ENCODE measurements at places on chromosomes 3 and 15.
A peak's percentile ranks its signal among the peaks of the same experiment; 100 is the strongest.

- no peak overlapping the region for H3K27ac ChIP-seq
- peaks cover 4% of the 10 kb centered on the region for H3K27me3 ChIP-seq
- no peak for DNase-seq
- H3K36me3 ChIP-seq: no peaks in the 10 kb centered on the region
- no peaks in the 10 kb centered on the region for H3K4me1 ChIP-seq
These were observed 51.6 kb downstream of the GATM start for GRCh38 chr15:45326741-45327140.

DNA sequence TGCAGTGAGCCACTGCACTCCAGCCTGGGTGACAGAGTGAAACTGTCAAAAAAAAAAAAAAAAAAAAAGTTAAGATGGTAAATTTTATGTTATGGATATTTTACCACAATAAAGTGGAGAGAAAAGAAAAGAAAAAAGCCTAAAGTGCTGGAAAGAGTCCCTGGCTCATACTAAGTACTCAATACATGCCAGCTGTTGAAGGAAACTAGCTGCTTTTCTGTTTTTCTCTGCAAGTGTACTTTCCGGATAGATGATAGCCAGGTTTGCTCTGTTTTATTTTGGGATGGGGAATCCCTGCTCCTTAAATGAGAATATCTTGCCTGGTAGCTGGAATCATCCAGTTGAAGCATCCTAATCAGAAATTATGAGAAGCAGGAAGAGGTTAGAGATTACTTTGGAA, 10.9 kb downstream of the EID1 start:
- H3K36me3 ChIP-seq: no peaks in the 10 kb centered on the region
- no peak overlapping the region for H3K27ac ChIP-seq
- no peak overlapping the region for H3K4me3 ChIP-seq
- no peak for DNase-seq
- H3K4me1 ChIP-seq: no peaks in the 10 kb centered on the region

DNA sequence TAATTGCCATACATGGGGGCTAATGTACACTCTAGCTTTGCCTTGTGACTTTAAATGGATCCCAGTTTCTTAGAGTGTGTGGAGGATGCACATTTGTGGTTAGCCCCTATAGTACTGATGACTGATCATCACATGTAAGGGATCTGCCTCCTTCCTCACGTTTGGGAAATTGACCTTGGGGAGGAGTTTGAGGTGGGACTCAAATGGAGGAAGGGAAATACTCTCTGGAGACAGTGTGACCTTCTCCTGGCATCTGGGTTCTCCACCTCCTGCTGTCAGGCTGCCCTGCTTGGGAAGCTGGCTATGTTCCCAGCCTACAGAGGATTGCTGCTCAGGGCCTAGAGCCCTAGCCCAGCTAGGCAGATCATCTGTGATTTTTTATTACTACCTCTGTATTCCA, 48.7 kb downstream of the PPM1L start:
- H3K4me1 ChIP-seq: peaks cover 24% of the 10 kb centered on the region
- H3K27ac ChIP-seq: no peak overlapping the region
- no peaks in the 10 kb centered on the region for H3K36me3 ChIP-seq
- no peaks in the 10 kb centered on the region for H3K27me3 ChIP-seq

- peak; percentile 98 for DNase-seq
- H3K27ac ChIP-seq: peak overlapping the region; percentile 100
- peaks cover 72% of the 10 kb centered on the region for H3K4me1 ChIP-seq
- H3K27me3 ChIP-seq: no peaks in the 10 kb centered on the region
These were observed 25.0 kb upstream of the UACA start for GRCh38 chr15:70788114-70789049.

DNA sequence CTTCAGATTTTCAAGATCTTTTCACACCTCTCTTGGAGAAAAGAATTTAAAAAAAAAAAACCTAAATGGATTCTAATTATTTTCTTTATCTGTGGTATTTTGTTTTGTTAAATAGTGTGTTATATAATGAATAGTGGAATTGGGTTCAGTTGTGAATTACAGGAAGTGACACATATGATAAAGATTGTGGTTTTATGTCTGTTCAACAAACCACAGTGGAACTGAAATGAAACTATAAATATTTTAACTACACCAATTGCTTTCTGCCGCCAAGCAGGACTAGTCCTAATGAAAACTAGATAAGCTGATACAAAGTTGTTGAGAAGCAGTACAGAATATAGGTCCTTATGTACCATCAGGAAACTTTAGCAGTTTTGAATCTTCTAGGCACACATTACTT, 121.6 kb downstream of the UBE2E2 start:
- no peak for DNase-seq
- no peaks in the 10 kb centered on the region for H3K27me3 ChIP-seq
- H3K36me3 ChIP-seq: no peaks in the 10 kb centered on the region
- no peak overlapping the region for H3K27ac ChIP-seq

- H3K36me3 ChIP-seq: no peaks in the 10 kb centered on the region
- H3K4me1 ChIP-seq: no peaks in the 10 kb centered on the region
- DNase-seq: no peak
- no peak overlapping the region for H3K27ac ChIP-seq
- no peak overlapping the region for H3K4me3 ChIP-seq
- no peaks in the 10 kb centered on the region for H3K27me3 ChIP-seq
These were observed 62.5 kb upstream of the SKOR1 start for GRCh38 chr15:67762610-67763368.

DNA sequence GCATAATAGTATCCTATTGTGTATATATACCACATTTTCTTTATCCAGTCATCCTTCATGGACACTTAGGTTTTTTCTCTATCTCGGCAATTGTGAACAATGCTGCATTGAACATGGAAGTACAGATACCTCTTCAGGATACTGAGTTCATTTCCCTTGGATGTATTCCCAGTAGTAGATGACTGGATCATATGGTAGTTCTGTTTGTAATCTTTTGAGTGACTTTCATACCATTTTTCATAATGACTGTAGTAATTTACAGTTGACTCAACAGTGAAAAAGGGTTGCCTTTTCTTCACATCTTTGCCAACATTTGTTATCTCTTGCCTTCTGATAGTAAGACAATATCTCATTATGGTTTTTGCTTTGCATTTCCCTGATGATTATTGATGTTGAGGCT, 21.8 kb downstream of the MYH15 start:
- no peak for DNase-seq
- no peak overlapping the region for H3K27ac ChIP-seq
- no peak overlapping the region for H3K4me3 ChIP-seq
- no peaks in the 10 kb centered on the region for H3K27me3 ChIP-seq
- peaks cover 3% of the 10 kb centered on the region for H3K4me1 ChIP-seq

GRCh38 chr15:29857221-29857789, 35.0 kb upstream of the TJP1 start:
- H3K36me3 ChIP-seq: no peaks in the 10 kb centered on the region
- H3K4me1 ChIP-seq: no peaks in the 10 kb centered on the region
- no peak for DNase-seq
- no peaks in the 10 kb centered on the region for H3K27me3 ChIP-seq
- no peak overlapping the region for H3K4me3 ChIP-seq
- H3K27ac ChIP-seq: no peak overlapping the region

- no peaks in the 10 kb centered on the region for H3K27me3 ChIP-seq
- no peaks in the 10 kb centered on the region for H3K36me3 ChIP-seq
- H3K4me1 ChIP-seq: no peaks in the 10 kb centered on the region
- no peak overlapping the region for H3K4me3 ChIP-seq
- H3K27ac ChIP-seq: no peak overlapping the region
These were observed 871.0 kb downstream of the OTOL1 start for GRCh38 chr3:162367429-162368260.

GRCh38 chr3:197881970-197882338, 68.0 kb upstream of the RPL35A start:
- H3K4me1 ChIP-seq: no peaks in the 10 kb centered on the region
- DNase-seq: no peak

- H3K36me3 ChIP-seq: no peaks in the 10 kb centered on the region
- H3K4me3 ChIP-seq: no peak overlapping the region
- no peaks in the 10 kb centered on the region for H3K27me3 ChIP-seq
- no peak for DNase-seq
These were observed 243.8 kb upstream of the TTC14 start for GRCh38 chr3:180358179-180358578.

DNA sequence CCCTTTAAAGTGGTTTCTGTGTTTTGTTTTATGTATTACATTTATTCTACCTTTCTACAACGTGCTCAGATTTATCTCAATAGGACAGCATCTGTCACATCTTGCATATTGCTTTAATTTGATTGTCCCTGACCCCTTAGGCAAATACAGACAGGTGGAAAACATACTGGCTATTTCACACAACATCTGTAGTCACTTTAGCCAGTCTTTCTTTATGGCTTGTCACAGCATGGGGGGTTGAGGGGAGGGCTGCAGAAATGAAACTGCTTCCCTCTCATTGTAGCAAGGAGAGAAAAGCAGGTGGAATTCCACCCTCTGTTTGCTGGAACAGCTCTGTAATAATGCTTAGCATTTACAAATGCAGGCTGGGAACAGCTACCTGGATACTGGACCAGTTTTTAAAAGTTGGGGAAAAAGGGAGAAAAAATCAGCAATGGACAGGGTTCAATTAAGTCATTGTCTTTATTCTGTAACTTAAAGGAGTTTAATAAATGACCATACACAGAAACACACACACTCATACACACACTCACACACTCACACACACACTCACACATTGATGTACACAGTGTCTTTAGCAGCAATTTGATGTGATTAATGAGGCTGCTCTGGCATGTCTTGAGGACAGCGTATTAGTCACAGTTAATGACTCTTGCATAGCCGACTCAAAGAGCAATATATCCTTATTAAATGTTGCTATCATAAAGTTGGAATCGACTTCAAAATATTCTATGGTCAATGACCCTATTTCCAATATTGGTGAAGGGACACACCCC, 283.7 kb upstream of the GBE1 start:
- no peak for DNase-seq
- H3K27me3 ChIP-seq: no peaks in the 10 kb centered on the region
- no peaks in the 10 kb centered on the region for H3K4me1 ChIP-seq

GRCh38 chr15:62706317-62706716, 336.2 kb upstream of the TPM1 start:
- DNase-seq: no peak
- no peaks in the 10 kb centered on the region for H3K4me1 ChIP-seq
- no peak overlapping the region for H3K27ac ChIP-seq
- H3K27me3 ChIP-seq: no peaks in the 10 kb centered on the region
- no peaks in the 10 kb centered on the region for H3K36me3 ChIP-seq

- no peak for DNase-seq
- H3K27ac ChIP-seq: no peak overlapping the region
- no peaks in the 10 kb centered on the region for H3K27me3 ChIP-seq
- H3K36me3 ChIP-seq: no peaks in the 10 kb centered on the region
These were observed 40.5 kb upstream of the MITF start for GRCh38 chr3:69698728-69699127.

GRCh38 chr15:60568914-60569391, 90.0 kb upstream of the ICE2 start:
- no peaks in the 10 kb centered on the region for H3K4me1 ChIP-seq
- H3K4me3 ChIP-seq: no peak overlapping the region
- H3K27me3 ChIP-seq: peaks cover 16% of the 10 kb centered on the region
- H3K27ac ChIP-seq: no peak overlapping the region
- no peaks in the 10 kb centered on the region for H3K36me3 ChIP-seq

DNA sequence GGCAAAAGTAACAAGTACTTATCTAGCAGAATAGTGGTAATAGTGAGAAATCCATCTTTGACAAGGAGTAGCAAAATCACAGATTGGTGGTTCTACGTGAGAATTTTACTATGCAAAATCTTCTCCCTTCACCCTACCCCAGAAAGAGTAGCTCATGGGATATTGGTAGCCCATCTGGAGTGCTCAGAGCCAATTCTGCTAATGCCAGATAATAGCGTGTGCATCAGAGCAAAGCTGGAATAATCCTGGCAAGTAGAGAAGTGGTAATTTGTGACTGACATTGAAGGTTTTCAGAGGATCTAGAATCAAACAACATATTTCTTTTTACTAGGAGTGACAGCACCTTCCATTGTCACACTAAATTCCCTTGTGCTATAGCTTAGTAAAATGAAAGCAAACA, 192.9 kb downstream of the ZBBX start:
- no peak overlapping the region for H3K4me3 ChIP-seq
- no peak overlapping the region for H3K27ac ChIP-seq
- H3K4me1 ChIP-seq: no peaks in the 10 kb centered on the region
- H3K36me3 ChIP-seq: no peaks in the 10 kb centered on the region
- H3K27me3 ChIP-seq: no peaks in the 10 kb centered on the region

DNA sequence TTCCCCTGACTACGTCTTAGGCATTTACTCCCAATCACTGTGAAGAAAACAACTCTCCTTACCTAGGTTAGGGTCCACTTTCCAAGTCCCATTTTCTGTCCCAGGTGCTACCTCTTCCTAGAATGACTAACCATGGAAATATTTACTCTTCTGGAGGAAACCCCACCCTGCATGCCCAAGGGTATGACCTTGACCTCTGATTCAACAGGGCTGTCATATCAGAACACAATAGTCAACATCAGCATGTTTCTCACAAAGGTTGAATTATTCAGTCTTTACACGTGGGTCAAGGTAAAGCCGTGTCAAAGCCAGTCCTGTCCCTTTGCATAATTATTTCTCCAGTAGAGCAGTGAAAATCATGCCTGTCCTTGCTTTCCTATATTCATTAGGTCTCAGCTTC, 4.3 kb upstream of the FRMD5 start:
- no peak overlapping the region for H3K4me3 ChIP-seq
- no peak for DNase-seq
- no peaks in the 10 kb centered on the region for H3K27me3 ChIP-seq
- H3K36me3 ChIP-seq: no peaks in the 10 kb centered on the region

DNA sequence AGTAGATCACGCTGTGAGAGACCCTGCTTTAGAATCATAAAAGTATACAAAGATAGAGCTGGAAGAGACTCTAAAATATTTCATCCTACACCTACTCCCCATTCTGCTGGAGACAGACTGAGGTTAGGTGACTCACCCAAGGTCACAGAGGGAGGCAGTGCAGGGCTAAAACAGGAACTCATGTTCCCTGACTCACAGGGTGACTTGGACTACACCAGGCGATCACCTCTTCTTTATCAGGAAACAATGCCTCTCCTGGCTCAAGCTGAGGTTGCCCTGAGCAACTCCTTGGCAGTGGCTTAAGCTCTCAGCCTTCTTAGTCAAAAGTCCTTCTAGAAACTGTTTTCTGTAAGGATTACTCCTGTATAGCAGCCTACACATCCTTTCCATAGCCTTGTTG, 26.4 kb upstream of the TNFAIP8L3 start:
- no peaks in the 10 kb centered on the region for H3K36me3 ChIP-seq
- no peaks in the 10 kb centered on the region for H3K4me1 ChIP-seq
- H3K27me3 ChIP-seq: no peaks in the 10 kb centered on the region
- DNase-seq: peak; percentile 86

GRCh38 chr15:69602921-69603320, 150.3 kb downstream of the RPLP1 start:
- no peak overlapping the region for H3K4me3 ChIP-seq
- H3K36me3 ChIP-seq: no peaks in the 10 kb centered on the region
- peaks cover 14% of the 10 kb centered on the region for H3K4me1 ChIP-seq
- H3K27ac ChIP-seq: peak overlapping the region; percentile 51
- no peaks in the 10 kb centered on the region for H3K27me3 ChIP-seq

Measured in Panc1 (cell line).